ENCODE measurements at places on chromosomes 6 and 20.
A peak's percentile ranks its signal among the peaks of the same experiment; 100 is the strongest.

DNA sequence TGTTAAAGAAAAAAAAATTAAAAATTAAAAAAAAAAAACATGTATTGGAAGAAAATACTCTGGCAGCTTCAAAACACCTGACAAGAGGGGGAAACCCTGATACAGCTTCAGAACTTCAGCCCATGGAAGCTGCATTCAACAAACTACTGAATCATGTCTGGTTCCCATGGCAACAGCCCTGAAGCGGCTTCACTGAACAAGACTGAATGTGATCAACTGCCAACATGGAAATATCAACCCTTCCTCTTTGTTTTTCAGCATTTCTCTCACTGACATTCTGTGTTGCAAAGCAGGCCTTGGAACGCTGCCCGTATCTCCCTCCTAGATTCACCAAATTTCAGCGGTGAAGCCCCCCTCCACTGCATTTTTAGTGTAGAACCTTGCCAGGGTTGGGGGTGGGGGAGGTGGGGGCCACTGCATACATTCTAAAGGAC lies 91.3 kb upstream of the SHLD1 start:
- DNase-seq = peak; percentile 74

DNA sequence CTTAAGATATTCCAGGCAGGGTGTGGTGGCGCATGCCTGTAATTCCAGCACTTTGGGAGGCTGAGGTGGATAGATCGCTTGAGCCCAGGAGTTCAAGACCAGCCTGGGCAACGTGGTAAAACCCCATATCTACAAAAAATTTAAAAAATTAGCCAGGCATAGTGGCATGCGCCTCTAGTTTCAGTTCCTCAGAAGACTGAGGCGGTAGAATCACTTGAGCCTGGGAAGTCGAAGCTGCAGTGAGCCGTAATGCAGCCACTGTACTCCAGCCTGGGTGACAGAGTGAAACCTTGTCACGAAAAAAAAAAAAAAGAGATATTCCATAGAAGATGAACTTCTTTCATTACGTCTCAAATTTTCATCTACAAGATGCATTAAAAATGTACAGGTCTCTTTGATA lies 46.7 kb upstream of the ISM1 start:
- DNase-seq = no peak

DNA sequence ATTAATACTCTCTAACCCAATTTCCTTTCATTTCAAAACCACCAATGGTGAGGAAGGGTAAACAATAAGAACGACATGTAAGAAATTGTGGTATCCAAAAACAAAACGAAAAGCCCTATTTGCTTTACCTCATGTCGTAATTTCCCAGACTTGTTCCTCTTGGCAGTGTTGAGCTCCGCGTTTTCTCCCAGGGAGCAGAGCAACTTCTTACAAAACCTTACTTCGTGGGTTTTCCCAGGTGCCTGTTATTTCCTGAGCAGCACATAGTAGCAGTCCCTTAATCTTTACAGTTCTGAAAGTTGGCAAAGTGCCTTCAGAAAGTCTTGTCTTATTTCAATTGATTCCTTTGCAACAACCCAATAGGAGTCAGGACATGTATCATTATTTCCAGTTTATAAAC lies 207.9 kb upstream of the MARCKS start:
- DNase-seq = no peak

DNA sequence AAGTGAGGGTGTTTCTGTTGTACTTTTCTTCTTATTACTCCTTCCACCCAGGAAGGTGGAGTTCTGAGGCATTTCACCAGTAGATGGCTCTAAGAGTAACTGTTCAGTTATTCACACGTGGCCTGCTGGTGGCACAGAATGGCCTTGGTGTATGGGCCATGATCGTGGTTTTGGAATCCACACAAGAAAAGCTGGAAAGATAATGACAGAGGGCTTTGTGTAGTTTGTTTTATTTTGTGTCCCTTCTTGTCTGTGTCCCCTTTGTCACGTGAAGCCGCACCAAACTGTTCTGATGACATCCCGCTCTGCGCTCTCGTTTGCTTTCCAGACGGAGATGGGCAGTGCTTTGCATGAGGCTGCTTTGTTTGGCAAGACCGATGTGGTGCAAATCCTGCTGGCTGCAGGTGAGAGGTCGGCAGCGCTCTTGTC lies 93.4 kb downstream of the ANKS1A start:
- DNase-seq = no peak

DNA sequence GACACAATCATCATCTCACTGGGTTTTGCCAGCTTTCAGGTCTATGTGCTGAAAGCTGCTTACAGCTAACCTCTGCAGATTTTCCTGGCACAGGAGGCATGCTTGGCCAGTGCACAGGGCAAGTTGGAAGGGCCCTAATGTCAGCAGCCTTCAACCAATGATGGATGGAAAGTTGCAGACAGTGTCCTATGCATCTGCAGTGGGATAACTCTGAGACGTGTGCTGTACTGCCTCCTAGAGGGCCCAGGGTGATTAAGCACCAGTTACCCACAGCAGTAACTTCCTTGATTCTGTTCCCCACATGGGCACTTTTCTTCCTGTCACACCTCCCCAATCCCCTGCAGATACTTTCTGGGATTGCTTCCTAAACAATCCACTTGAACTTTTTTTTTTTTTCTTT lies 38.6 kb downstream of the OVOL2 start:
- DNase-seq = peak; percentile 14

DNA sequence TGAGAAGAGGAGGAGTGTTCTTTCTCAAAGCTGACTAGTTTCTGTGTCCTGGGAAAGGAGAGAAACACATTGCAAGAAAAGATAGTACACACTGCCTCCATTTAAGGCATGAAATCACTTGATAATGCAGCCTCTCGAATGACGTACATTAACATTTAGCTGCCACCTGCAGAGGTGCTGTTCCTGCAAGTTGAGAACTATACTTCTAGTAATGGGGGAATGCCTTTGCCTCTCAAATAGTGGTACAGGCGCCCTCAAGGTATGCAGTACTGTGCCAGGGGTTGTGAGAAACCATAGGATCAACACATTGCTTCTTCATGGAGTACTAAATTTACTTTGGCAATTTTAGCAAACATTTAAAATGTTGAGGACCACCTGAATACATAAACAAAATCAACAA lies 20.1 kb downstream of the IMPG1 start:
- no peak for DNase-seq

DNA sequence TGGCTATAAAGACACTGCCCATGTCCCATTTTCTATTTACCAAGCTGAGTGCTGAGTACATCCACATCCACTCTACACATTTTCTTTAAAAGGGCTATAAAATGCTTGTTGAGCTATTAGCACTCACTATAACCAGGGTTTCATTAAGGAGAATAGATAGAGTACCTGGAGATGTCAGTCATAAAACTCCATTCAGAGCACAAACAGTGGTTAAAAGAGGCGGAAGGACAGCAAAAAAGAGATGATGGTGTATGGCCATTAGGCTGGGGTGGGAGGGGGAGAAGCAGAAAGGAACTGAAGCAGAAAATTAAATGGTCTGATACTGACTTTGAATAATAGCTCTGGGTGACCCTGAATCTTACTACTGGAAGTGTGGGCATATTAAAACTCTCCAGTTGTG lies 609.9 kb upstream of the MAP3K7 start:
- no peak for DNase-seq

- DNase-seq = peak; percentile 49
Measured at GRCh38 chr20:47502271-47503239, 868 bp downstream of the NCOA3 start.

- no peak for DNase-seq
Measured at GRCh38 chr6:19440531-19440930, 396.6 kb upstream of the ID4 start.

DNA sequence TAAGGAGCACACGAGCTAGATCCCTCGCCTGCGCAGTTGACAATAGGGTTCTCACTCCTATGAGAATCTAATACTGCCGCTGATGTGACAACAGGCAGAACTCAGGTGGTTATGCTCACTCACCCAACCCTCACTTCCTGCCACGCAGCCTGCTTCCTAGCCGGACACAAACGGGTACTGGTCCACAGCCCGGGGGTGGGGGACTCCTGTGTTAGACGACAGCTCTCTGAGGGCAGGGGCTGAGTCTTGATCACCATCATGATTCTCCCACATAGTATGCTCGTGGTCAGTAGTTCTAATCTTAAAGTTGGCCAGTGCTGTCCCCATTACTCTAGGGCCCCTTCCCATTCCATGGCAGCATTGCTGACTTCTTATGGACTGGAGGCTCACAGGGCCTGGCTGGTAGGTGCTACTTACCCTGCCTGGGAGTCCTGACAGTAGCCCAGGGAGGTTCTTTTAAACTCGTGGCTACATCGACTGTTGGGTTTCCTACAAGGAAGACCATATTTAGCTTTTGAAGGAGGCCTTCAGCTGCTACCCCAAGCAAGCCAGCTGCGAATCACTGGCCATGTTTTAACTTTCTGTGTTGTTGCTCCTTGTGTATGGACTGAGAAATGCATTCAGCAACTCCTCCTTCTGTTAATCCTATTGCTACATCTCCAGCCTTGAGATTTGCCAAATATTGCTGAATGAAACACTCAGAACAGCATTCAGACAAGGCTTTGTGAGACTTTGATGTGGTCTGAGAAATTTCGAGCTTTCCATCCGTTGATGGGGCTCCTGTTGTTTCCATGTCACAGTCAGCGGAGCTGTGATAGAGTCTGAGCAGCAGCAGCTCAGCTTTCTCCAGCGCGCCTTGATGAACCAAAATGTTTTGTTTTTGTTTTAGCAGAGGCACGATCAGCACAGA lies 300.3 kb downstream of the NRN1 start:
- DNase-seq = peak; percentile 24

DNA sequence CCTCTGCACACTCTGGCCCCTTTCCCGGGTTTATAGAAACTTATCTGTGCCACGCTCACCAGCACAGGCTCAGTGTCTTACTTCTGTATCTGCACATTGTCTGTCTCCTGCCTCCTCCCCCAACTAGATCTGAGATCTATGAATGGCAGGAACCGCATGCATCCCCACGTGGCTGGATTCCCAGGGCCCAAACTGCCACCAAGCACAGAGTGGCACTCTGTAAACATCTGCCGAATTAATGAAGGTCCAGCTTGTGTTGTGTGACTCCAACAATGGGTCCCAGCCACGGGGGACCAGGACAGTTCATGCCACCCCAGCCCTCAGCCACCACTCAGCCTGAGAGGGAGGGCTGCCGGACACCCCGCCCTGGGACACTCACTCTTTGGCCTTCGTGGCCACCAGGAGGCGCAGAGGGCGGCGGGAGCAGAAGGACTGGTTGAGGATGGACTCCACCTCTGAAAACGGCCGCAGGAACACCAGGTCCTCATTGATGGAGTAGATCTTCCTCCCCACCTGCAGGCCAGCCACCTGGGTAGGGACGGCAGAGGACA lies 171.1 kb downstream of the PREX1 start:
- DNase-seq = no peak

GRCh38 chr20:20799716-20800312 lies 87.4 kb upstream of the RALGAPA2 start:
- DNase-seq = no peak

DNA sequence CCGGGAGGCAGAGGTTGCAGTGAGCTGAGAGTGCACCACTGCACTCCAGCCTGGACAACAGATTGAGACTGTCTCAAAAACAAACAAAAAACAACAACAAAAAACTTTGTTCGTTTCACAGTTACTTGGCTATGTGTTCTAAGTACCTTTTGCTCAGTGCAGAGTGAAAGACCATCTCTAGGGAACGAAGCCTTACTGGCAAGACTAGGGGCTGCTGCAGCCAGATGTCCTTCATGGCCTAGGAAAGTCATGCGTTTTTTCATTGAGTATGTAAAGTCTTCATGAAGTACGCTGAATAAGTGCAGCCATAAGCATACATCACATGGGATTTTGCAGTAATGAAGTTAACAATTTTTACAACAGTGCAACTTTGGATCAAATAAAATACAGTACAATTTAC lies 111.1 kb downstream of the JARID2 start:
- no peak for DNase-seq

- peak; percentile 78 for DNase-seq
Measured at GRCh38 chr20:19205981-19206396, 6.5 kb upstream of the SLC24A3 start.

DNA sequence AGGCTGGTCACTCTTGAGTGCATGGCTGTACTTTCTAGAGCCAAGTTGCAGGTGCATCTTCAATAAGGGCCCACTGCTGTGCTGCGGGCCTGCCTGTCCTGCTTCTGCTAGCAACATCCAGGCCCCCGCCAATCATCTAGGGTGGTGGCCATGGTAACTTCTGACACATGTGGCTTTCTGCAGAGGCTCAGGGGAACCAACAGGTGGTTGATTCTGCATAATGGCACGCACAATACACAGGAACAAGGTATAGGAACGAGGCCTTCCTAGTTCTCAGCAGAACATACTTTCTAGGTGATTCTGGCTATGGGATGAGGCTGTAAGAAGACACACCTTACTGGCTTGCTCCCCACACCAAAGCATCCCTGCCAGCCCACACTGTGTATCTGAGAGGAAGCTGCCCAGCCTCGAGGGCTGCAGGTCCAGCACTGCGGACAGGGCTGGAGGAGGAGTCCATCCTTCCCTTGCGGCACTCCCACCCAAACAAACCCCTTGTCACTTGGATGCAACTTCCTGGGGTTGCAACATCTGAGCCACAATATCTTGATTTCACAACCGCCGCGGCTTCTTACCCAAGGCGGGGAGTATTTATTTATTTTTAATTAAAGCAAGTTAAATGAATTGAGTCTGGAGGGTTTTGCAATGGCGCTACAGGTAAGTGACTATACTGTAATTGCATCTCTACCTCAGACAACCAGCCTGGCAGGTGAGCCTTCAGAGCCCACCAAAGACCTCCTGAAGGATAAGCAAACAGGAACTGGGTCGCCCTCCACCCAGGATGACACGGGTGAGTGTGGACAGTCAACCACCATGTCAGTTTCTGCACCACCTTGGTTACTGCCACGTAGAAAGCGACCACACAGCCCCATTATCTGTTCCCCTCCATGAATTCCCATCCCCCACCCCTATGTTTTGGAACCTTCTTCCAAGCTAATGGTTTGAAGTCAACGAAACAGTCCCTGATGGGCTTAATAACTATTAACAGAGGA lies 49.6 kb downstream of the SULF2 start:
- no peak for DNase-seq

DNA sequence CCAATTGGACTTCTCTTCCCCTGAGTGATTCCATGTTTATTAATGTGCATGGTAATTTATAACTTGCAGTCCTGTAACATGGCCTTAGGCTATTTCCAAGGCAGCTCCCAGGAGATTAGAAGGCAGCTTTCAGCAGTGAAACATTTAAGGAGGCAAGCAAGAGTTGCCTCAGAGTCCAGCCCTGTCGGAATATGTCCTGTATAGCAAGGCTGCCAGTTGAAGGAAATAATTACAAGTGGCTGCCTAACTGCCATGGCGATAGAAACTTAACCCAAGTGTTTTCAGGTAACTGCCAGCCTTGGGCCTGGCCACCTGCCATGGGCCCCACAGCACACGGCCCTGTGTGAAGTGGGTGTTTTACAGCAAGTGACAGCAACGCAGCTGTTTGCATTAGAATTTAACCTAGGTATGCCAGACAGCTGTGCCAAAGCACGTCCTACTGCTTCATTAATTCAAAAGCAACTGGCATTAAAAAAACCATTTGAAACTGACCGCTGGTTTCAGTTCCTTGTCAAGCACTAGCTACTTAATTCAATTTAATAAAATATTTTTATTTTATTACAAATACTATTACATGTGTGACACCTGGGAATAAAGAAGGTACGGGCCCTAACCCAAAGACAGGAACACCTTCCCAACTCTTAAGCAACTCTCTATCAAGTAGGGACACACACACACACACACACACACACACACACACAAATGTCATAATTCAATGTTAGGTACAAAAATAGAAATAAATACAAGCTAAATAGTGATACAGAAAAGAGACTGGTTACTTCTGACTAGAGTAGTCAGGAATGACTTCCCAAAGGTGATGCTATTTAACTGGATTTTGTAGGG lies 151.8 kb upstream of the HEY2 start:
- no peak for DNase-seq

Data from stimulated activated CD4-positive, alpha-beta T cell treated with anti-CD3 and anti-CD28 coated beads, Interleukin-15, amount 100 ng/mL, for 24 hours (primary cell).